Cardiac fibroblast (primary cell): ENCODE measurements at places on chromosomes 6 and 20.

DNA sequence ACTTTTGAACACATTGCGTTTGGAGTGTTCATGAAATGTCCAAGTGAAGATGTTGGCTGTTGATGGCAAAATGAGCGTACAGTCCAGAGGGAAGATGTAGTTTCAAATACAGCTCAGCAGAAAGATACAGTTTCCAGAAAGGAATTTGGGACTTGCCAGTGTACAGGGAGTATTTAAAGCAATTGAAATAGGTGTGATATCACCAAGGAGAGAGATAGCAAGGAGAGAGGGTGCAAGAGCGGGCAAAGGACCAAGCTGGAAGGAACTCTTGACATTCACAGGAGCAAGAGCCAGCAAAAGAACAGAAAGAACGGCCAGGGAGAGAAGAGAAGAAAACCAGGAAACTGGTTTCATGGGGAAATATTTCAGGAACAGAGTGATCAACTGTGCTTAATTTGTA is 47.8 kb downstream of the CARMIL1 start:
- no peak for DNase-seq

DNA sequence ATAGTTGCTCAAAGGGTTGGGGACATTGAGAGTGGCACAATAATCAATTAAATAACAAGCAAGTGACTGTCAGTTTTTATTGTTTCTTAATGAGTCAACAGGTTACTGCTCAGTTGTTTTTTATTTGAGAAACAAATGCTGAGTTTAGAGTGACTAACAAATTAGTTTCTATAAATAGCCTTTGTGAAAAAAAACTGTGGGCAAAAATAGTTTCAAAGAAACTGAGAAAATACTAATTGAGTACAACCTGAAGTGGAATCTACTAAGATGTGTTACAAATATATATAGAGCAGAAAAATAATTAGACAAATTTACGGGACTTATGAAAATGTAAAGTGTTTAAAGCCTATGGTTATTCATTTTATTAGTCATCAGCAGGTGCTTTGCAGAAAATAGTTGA is 22.3 kb downstream of the BEND6 start:
- no peak for DNase-seq

- DNase-seq = peak; percentile 48
These were observed 74.0 kb downstream of the IGF2R start for GRCh38 chr6:160042788-160043301.

DNA sequence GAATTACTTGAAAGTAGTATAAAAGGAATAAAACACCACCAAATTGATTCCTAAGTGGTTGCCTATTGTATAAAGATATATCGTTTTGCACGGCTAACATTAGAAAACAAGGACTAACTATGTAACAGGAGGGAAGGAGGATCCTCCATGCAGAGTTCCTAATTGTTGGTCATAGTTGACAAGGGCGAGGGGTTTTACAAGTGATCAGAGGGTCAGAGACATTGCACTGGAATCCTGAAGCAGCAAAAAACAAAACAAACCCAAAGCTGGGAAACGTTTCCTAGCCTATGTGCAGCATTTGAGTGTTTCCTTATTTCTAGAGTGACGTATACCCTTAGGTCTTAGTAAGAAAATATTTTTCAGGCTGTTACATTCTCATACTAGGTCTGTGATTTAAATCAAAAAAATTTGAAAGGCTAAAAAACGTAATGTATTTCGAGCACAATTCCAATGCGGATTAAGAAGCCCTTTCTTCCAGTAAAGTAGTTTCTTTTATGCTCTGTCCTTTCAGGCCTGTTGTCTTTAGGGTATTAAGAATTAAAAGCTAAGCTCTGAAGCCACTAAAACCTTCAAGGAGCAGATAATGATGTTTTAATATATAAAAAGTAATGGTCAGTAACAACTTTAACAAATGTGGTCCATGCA is 373.8 kb upstream of the MMS22L start:
- DNase-seq = no peak

DNA sequence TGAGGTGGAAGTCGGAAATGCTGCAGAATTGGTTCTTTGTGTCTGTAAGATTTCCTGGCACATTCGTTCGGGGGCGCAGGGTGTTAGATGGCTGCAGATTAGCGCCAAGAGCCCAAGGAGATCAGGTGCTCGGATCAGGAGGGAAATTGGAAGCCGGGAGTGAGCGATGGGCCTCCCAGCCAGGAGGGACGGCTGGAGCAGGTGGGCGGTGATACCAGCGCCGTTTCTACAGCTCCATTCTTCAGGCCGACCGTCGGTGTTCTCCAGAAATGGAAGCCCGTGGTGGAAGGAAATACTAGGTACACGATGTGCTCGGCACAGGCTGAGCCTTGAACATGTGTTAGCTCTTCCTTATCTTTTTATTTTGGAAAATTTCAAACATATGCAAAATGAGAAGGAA is 6.5 kb downstream of the SIRPA start:
- DNase-seq = no peak

DNA sequence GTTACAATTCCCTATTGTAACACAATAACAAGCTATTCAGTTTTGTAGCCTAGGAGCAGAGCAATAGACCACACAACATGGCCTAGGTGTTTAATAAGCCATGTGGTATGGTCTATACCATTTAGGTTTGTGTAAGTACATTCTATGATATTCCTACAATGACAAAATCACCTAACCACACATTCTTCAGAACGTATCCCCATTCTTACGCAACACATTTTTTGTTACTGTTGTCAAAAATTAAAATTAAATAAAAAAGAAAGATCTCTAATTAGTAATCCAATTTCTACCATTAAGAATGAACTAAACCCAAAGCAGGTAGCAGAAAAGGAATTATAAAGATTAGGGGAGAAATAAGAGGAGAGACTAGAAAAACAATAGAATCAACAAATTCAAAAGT is 44.0 kb downstream of the RANBP9 start:
- DNase-seq = no peak

GRCh38 chr20:61979701-61980635 is 85.7 kb downstream of the TAF4 start:
- DNase-seq = no peak

DNA sequence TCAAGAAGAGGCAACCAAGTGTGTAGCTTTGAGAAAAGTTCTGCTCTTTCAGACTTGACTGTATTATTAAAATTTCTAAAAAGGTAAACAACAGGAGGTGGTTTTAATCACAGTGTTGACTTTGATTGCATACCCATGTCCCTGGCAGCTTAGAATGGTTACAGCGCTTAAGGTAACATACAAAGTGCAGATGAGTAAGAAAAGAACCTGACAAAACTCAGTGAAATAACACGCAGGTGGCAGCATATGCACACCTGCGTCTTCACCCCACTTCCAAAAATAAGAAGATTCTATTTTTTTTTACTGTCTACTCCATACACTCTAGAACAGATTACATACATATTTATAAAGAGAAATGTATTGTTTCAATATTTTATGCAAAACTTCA is 233.5 kb downstream of the GMPR start:
- no peak for DNase-seq

- no peak for DNase-seq
These were observed 220.8 kb upstream of the HEY2 start for GRCh38 chr6:125528621-125529041.

GRCh38 chr6:89024456-89024855 is 56.1 kb upstream of the PNRC1 start:
- DNase-seq = no peak

DNA sequence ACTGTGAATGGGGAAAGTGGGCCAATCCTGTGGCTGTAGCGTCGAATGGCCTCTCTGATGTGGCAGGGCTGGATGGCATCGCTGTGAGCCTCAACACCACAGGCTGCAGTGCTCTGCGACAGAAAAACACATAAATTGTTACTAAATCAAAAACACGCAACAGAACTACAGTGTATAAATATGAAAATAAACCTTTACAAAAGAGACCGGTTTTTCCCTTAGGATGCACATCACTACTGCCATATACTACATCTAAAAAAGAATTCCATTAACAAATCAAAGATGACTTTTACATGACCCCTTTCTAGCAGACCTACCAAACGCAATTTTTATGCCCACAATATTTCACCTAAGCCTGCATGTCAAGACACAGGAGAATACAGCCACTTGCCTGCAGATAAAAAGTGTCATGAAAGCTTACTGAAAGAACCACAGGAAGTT is 395.5 kb upstream of the RUNX2 start:
- DNase-seq = no peak

GRCh38 chr20:45037050-45037449 is 63.9 kb downstream of the KCNS1 start:
- peak; percentile 76 for DNase-seq

DNA sequence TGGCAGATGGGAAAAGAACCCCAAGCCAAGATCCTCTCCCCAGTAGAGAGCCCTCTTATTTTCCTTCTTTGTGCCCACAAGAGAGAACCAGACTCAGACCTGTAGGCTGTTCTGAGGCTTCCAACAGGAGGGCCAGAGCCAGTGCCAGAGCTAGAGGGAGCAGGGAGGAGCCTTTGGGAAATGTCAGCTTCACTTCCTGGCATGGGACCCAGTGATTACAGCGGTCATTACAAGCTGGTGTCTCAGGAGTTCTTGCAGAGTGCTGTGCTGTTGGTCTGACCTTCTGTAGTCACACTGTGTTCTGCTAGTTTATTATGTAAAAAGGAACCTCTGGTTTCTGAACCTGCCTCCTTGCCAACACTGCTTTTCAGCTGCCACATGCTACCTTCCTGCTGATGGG is 38.9 kb downstream of the STK35 start:
- DNase-seq = peak; percentile 31

- DNase-seq = no peak
These were observed 26.5 kb downstream of the LCA5 start for GRCh38 chr6:79510707-79511106.
